Left colon (tissue), 2 donors: ENCODE measurements at places on chromosomes 3 and 15. TPM values are rescaled to one million over a fixed set of nuclear protein-coding genes. Genes with fewer than 3 reads are reported as not detected.

Gene MYO9A
- total RNA-seq = 43.1 TPM

Gene ACOX2
- total RNA-seq = 17.8 TPM

Gene SLC9C1
- 0.43 TPM for total RNA-seq

Gene PRR20G
- total RNA-seq = not detected

Gene C3orf52
- total RNA-seq = 35.7 TPM

Gene SERPINI1
- 1.7 TPM for total RNA-seq

GRCh38 chr15:80691575-80691974 lies 3.5 kb upstream of the ABHD17C start:
- DNase-seq = no peak

DNA sequence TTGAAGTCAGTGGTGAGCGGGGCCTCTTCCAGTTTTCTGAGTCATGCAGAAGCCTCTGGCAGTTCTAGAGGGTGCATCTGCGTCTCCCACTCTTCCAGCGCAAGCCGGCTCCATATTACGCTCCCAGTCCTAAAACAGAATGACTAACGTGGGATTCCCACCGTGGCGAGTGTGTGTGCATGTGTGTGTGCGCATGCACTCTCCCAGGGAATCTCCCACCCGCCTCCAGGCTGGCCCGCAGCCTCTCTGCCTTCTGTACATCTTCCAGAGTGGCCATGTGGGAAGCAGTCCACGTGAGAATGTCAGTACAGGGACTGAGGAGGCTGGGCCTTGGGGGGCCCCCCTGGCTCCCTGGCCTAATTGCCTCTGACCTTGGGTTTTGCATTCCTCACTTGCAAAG lies 87.7 kb downstream of the LSM3 start:
- DNase-seq = peak; percentile 36

DNA sequence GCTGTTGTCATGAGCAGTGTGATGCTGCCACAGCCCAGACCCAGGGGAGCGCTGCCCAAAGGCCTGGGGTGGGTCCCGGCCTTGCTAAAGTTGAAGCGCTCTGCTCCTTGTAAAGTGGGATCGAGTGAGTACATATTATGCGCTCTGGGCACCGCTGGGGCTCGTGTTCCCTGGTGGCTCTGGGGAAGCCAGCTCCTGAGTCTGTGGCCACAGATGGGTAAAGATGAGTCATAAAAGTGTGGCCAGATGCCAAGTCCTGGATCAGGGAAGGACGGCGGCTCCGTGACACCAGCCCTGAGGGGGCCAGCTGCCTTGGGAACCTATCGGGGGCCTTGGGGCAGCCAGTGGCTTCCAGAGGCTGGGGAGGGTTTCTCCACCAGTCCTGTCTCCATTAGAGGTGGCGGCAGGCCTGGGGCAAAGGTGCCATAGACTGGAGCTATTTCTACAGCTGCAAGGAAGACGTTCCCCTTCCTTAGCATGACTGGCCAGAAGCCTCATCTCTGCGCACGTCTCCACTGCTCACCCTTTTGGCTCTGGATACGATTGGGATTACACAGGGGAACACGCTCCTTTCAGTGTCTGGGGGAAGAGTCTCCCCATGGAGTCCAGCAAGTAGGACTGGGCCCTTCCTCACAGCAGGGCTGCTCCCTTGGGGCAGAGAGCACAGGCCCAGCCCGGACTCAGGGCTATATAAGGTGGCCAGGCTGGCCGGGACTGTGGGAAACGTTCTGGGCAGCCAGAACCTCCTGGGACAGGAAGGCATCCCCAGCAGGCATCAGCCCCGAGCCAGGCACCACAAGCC lies 1.2 kb upstream of the ITIH4 start:
- peak; percentile 43 for DNase-seq

GRCh38 chr3:105253225-105253624 lies 113.5 kb upstream of the ALCAM start:
- no peak for DNase-seq

DNA sequence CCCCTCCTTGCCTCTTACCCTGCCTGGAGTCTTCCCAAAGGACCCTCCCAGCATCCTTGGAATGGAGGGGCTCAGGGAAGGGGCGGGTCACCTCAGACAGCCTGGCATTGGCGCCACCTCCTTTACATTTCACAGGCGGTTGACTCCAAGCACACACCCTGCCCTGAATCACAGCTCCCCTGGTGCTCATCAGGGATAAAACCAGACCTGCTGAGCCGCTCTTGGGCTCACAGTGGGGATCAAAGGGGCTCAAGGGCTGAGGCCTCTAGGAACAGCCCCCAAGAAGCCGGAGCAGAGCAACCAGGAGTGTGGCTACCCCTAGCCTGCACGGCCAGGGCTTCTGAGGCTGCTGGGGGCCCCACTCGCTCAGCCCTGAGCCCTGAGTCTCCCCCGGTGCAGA lies 16.6 kb downstream of the LINGO1 start:
- DNase-seq = no peak

- no peak for DNase-seq
Measured at GRCh38 chr3:155420881-155421486, 127.5 kb upstream of the STRIT1 start.

DNA sequence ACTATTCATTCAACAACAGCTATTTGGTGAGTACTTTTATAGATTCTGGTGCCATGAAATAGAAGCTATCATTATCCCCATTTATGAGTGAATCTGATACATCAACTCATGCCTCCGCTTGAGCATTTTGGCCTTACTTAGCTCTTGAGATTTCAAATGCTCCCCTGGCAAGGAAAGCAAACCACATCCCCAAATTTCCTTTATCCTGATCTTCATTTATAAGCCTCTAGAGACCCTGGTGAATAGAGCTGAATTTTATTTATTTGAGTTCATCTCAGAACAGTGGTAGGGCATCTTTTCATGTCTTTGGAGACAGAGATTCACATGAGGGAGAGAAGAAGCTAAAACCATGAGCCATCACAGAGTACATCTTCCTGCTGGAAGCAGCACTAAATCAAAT lies 317.2 kb downstream of the SLC9A9 start:
- DNase-seq = no peak

DNA sequence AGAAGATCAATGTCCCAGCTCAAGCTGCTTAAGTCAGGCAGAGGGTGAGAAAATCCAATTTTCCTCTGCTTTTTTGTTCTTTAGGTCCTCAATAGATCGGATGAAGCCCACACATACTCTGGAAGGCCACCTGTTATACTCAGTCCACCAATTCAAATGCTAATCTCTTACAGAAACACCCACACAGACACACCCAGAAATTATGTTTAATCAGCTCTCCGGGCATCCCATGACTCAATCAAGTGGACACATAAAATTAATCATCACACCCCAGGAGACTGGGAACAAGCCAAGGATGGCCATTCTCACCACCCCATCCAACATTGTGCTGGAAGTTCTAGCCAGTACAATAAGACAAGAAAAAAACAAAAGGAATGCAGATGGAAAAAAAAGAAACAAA lies 67.8 kb upstream of the SLC24A5 start:
- no peak for DNase-seq

GRCh38 chr3:128551867-128552266 lies 58.9 kb upstream of the GATA2 start:
- no peak for DNase-seq

DNA sequence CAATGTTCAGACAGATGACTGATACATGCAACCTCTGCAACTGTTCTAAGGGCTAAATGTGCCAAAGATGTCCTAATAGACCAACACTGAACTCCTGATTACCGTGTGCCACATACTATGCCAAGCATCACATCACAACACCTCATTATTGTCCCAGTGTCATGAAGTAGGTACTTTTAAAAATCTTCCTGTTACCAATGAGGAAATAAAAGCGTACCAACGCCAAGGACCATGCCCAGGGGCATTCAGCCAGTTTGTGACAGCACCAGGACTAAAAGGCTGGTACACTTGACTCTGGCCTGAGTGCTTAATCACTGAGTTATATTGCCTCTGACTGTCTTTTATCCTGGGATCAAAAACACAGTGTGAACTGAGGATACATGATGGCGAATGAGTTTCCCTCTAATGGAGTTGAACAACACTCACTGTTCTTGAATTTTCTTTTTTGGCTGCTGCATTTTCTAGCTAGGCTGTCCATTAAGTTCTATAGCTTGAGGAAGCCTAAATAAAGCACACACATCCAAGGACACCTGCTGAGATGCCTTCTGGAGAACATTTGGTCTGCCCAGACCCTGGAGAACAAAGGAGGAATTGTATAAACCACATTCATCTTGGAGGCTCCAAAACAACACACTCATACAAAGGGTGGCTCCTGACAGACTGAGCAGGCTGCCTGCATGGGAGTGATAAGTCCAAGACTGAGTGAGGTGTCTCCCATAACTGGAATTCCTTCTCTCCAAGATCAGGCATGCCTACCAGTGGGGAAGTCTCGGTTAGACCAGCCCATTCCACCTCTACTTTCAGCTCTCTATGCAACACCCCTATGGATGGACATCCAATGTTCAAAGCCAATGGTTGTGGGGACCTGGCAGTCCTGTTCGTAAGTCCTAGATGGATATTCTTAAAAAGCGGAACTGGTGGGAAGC lies 126.7 kb upstream of the PRICKLE2 start:
- DNase-seq = no peak
